ENCODE measurements at places on chromosomes 5 and 9.
A peak's percentile ranks its signal among the peaks of the same experiment; 100 is the strongest.

GRCh38 chr9:38298503-38298902 lies 94.0 kb upstream of the ALDH1B1 start:
- DNase-seq = no peak

- DNase-seq = no peak
Measured at GRCh38 chr5:7644723-7645122, 206.2 kb downstream of the CFAP90 start.

DNA sequence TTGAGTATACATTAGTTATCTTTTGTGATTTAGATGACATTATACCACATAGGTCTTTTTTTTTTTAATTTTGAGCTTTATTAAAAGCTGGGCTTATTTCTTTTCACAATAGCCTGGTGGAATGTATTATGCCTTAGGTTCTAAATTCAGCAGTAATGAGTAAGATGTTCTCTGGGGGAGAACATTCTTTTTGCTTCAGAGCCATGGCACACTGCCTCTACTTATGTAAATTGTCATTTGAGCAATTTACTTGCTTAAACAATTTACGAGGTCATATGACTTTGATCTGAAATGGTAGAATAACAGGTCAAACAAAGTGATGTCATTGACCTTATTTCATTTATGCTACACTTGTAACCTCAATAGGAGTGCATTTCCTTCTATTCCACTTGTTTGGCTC lies 154.2 kb downstream of the FOCAD start:
- no peak for DNase-seq

DNA sequence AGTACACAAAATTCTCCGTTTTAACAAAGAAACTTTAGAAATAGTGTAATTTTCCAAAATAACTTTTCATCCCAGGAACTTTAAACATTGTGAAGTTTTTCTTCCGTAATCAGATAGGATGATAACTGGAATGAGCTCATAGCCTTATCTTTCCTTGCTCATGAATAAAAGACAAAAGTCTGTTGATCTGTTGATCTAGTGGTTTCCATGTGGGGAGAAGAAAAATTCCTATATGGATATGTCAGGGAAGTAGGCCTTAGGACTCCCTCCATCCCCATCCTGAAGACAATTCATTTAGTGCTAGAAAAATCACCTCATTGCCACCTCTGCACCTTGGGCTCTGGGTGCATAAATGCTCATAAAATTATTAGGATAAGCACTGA lies 266.6 kb downstream of the SMARCA2 start:
- no peak for DNase-seq

- no peak for DNase-seq
Measured at GRCh38 chr5:103511554-103511885, 51.1 kb downstream of the NUDT12 start.

DNA sequence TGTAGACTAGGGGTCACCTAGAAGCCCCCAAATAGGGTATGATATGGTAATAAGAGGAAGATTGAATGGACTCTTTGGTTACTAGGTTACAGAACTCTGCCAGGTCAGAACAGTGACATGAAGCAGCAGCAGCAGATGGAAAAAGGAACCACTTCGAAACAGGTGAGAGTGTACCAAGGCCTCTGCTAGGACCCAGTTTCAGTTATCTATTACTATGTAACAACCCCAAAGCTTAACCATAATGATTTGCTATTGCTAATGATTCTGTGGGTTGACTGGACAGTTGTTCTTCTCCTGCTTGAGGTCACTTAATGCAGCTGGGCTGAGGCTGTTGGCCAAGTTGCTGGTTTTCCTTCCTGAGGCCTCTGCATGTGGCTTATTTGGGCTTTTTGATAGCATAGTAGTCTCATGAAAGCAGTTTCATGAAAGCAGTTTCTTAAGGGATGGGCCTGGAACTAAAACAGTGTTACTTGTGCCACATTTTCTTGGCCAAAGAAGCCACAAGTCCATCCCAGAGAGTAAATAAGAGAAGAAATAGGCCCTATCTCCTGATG lies 17.6 kb downstream of the C9orf43 start:
- no peak for DNase-seq

GRCh38 chr9:117030254-117030768 lies 343.2 kb downstream of the TRIM32 start:
- DNase-seq = no peak

DNA sequence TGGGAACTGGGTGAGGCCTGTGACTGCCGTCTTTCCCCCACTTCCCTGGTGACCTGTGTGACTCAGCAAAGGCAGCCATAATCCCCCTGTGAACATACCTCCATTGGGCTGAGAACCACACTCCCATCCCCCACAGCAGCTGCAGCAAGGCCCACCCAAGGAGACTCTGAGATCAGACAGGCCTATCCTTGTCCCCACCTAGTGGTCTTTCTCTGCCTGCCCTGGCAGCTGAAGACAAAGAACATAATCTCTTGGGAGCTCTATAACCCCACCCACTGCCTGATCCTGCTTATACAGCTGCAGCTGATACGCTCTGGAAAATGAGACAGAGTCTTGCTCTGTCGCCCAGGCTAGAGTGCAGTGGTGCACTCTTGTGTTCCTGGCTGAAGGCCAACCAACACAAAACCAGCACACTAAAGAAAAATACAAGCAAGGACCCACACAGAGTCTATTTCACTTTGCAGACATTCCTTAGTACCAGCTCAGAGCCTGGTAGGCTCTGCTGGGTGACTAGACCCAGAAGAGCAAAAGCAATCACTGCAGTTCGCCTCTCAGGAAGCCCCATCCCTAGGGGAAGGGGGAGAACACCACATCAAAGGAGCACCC lies 106.7 kb downstream of the MCTP1 start:
- DNase-seq = no peak

- DNase-seq = no peak
Measured at GRCh38 chr5:68456756-68457217, 241.2 kb downstream of the PIK3R1 start.

- peak; percentile 75 for DNase-seq
Measured at GRCh38 chr9:6566409-6567139, 79.0 kb downstream of the GLDC start.

DNA sequence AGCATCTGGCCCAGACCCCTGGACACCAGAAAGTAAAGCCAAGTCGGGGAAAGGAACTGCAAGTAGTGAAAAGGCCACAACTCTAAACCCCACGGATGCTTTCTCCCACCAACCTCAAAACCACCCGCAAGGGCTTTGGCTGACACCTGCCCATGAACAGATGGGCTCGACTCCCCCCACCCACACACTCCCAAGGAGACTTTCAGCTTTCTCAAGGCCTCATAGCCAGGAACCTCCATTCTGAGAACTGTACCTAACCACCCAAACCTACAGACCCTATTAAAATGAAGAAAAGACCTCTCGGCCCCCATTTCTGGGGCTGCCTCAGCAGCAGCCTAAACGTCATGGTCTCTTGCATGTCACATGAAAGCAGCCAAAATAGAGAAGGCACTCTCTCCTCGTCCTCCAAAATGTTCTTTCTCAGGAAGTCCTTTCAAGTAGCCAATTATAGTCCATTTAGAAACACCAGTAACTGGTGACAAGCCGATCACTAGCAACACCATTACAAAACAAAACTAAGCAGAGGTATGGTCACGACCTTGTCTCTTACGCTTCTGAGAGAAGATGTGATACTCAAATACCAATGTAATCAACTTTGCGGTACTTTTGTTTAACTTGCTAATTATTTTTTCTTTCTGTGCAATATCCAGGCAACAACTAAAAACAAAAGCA lies 2.9 kb downstream of the B4GALT1 start:
- peak; percentile 74 for DNase-seq

All from inflammatory macrophage treated with lipopolysaccharide for 4 hours (primary cell).